WERI-Rb-1 (cell line): ENCODE measurements at places on chromosomes 4 and X.
A peak's percentile ranks its signal among the peaks of the same experiment; 100 is the strongest.

GRCh38 chr4:38920186-38920585 is 52.6 kb downstream of the FAM114A1 start:
- DNase-seq, result no peak

DNA sequence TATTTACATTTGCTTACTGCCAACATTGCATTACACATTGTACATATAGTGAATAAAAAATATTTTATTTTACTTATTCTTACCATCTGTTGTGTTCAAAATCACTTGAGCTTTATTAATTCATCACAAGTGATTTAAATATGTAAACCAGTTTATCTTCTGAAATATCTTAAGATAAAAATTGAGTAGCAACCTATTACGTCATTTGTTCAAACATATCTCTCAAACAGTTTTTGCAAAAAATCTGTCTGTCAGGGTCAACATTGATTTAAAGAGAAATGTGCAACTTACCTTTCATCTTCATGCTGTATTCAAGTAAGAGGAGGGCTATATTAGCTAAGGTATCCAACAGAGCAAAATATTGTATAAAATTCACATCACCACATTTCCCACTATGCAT is 610.1 kb downstream of the PCDH19 start:
- no peak for DNase-seq

DNA sequence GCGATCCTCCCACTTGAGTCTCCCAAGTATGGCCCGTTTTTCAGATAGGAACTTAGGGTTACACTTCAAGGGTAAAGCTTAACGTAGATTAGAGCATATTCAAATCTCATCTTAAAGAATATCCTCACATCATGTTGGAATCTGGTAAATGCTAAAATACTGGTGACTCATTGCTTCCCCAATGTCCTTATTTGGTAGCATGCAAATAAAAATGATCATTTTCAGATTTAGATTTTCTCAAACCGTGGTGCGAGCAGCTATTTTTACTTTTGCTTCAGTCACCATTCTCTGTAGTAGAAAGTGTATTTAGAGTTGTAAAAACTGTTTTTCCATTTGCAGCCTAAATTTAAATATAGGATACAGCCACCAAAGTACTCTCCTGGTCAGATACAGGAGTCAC is 101.5 kb upstream of the MAML3 start:
- no peak for DNase-seq

GRCh38 chr4:1770245-1770644 is 22.8 kb upstream of the FGFR3 start:
- peak; percentile 64 for DNase-seq

DNA sequence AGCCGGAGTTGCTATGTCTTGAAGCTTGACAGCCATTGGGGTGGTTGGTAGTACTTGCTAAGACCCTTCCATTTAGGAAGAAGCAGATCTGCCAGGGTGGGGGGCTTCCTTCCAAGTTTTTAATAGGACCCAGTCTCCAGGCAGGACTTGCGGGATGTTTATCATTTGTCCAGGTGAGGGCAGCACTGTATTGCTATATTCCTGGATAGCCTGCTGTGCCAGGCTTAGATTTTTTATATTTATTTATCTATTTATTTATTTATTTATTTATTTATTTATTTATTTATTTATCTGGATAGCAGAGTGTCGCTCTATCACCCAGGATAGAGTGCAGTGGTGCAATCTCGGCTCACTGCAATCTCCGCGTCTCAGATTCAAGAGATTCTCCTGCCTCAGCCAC is 87.4 kb upstream of the CT45A1 start:
- peak; percentile 13 for DNase-seq

DNA sequence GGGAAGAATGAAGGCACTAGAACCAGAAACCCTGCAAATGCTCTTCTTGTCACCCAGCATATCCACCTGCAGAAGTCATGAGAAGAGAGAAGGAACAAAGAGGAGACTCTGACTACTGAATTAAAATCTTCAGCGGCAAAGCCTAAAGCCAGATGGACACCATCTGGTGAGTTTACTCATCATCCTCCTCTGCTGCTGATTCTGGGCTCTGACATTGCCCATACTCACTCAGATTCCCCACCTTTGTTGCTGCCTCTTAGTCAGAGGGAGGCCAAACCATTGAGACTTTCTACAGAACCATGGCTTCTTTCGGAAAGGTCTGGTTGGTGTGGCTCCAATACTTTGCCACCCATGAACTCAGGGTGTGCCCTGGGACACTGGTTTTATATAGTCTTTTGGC is 181.7 kb downstream of the AR start:
- DNase-seq, result no peak

- DNase-seq, result no peak
These were observed 179.1 kb downstream of the BMPR1B start for GRCh38 chr4:94936854-94937253.

- peak; percentile 26 for DNase-seq
These were observed 55.3 kb downstream of the SOD3 start for GRCh38 chr4:24850674-24851073.

GRCh38 chr4:1730532-1731135 is 9.3 kb downstream of the TACC3 start:
- DNase-seq, result no peak

- no peak for DNase-seq
These were observed 429.8 kb downstream of the BCOR start for GRCh38 chrX:39667736-39668482.

DNA sequence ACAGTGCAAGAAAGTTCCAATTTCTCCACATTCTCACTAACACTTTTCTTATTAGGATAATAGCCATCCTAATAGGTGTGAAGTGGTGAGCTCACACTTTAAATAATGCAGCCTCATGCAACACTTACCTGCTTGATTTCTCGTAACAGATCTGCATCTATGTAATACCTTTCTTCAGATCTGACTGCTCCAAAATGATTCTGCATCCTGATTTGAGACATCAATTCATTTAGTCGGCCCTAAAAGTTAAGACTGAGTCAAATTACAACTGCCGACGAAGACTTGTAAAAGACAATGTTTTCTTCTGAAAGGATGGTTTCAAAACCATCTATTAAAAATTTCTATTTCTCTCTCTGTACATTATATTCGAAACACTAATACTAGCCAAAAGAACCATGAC is 30.7 kb downstream of the NUP54 start:
- no peak for DNase-seq

DNA sequence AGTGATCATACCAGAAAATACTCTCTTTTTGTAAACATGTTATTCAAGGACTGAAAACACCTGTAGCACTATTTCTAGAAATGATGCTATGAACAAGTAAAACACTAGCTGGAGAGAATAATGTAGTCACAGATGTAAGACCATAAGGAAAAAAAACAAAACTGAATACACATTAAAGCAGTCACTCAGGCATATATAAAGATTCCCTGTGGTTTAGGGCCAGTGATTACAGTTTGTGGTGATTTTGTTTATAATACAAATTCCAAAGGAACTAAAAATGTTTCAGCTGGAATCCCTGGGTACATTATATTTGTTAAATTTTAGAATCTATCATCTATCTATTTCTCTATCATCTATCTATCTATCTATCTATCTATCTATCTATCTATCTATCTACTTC is 777.8 kb upstream of the FRG1 start:
- DNase-seq, result no peak

GRCh38 chr4:53558065-53558801 is 33.1 kb downstream of the LNX1 start:
- peak; percentile 74 for DNase-seq

GRCh38 chr4:149574971-149575370 is 240.7 kb downstream of the IQCM start:
- DNase-seq, result no peak

DNA sequence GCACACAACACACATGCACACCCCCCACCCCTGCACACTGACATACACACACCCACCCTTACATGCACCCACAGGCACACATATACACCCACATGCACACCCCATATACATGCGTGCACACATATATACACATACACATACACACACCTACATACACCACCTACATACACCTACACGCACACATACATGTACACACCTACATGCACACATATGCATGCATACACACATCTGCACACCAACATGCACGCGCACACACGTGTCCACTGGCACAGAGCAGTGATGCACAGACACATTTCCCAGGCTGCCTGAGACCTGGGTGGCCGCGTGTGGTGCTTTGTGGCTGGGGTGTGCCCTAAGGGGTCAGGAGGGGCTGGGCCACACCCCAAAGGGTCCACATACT is 31.7 kb downstream of the FGFRL1 start:
- DNase-seq, result no peak

DNA sequence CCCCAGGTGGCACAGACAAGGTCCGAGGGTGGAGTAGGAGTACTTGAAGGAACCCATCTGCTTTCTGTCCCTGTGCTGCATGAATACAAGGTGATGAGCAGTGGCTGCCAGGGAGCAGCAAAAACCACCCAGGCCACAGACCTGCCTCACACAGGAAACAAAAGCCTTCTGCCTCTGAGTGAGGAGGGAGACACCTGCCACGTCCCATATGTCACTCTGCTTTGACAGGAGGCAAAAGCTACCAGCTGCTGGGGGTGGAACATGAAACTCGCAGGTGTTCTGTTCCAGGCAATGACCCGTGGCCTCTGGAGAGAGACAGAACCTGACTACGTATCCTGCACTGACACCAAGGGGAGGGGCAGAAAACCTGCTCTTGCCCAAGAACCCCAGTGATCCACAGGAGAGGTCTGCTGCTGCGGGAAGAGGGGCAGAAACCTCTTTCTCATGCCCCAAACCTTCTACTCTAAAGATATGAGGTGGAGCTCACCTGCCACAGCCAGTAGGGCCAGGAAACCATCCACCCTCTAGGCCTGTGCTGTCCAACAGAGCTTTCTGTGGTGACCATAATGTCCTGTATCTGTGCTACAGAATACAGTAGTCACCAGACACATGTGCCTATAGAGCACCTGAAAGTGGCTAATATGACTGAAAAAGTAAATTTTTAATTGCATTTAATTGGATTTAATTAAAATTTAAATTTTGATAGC is 172.9 kb downstream of the PRDM5 start:
- DNase-seq, result peak; percentile 42

- DNase-seq, result no peak
These were observed 81.9 kb downstream of the FHDC1 start for GRCh38 chr4:153018031-153018430.

GRCh38 chr4:143302536-143302935 is 34.1 kb upstream of the GAB1 start:
- DNase-seq, result no peak

GRCh38 chr4:80263541-80264351 is 2.7 kb upstream of the FGF5 start:
- no peak for DNase-seq

GRCh38 chr4:62360156-62360545 is 1160.0 kb downstream of the ADGRL3 start:
- DNase-seq, result no peak

DNA sequence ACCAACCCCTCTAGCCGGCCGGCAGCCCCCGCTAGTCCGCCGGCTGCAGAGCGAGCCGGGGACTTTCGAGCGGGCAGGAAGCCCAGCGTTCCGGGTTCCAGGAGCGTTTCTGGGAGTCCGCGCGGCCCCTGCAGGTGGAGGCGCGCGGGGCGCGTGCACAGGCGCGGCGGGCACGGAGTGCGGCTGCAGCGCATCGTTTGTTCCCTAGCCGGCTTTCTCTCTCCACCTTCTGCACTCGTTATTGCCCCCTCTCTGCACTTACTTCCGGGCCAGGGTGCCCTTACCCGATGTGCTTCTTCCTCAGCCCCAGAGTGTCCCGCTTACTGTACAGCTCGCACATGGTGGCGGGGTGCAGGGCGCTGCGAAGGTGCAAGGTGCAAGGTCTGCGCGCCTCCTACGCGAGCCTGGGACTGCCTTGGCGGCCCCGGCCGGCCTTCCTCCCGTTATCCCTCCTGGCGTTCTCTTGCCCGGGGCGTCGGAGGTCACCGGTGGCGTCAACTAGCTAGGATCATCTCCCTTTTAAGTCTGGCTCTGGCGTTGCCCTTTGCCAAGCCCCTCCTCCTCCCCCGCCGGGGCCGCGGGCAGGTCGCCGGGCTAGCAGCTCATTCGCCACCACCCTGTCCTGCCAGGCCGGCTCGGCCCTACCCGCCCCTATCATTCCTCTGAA is at the start of gene ETNPPL:
TSS of gene ETNPPL (minus strand) at position 495 of the 667 bp plus-strand sequence. CDS start at position 340, 155 bp downstream.
- peak; percentile 59 for DNase-seq

DNA sequence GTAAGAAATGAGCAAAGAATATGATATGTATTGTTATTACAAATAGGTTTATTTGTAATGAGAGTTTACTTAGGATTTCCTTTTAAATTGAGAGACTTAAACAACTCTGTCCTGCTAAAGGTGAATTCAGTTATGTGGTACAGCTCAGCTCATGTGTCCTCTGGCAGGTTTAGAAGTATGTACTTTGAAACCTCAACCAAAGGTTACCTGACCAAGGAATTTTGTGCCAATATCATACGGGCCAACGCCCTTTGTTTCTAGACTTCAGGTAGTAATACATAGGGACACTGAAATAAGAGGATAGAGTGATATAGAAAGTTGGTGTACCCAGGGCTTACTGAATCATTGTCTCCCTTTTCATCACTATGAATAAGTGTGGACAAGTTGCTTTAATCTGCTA is 25.7 kb downstream of the SLAIN2 start:
- DNase-seq, result no peak

DNA sequence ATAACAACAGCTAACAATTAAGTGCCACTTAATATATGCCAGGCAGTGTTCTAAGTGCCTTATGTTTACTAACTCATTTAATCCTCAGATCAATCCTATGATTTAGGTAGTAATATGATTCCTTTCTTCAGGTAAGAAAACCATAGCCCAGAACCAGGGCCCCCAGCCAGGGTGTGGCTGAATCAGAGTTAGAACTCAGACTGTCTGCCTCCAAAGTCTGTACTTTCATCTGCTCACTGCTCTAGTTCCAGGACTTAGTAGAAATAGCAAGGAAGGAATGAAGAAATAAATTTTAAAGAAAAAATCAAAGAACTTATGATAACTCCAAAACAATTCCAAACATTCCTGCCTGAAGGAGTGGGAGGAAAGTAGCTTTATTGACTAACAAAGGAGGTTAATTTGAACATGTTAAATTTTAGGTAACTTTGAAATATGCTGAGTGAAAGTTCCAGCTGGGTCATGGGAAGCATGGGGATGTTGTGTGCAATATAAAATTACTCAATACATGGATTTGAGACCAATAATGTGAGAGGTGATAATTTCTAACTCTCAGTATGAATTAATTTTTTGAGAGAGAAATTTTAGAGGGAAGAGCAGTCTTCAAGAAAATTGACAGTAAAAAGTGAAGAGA is 8.8 kb upstream of the ADH1C start:
- no peak for DNase-seq

DNA sequence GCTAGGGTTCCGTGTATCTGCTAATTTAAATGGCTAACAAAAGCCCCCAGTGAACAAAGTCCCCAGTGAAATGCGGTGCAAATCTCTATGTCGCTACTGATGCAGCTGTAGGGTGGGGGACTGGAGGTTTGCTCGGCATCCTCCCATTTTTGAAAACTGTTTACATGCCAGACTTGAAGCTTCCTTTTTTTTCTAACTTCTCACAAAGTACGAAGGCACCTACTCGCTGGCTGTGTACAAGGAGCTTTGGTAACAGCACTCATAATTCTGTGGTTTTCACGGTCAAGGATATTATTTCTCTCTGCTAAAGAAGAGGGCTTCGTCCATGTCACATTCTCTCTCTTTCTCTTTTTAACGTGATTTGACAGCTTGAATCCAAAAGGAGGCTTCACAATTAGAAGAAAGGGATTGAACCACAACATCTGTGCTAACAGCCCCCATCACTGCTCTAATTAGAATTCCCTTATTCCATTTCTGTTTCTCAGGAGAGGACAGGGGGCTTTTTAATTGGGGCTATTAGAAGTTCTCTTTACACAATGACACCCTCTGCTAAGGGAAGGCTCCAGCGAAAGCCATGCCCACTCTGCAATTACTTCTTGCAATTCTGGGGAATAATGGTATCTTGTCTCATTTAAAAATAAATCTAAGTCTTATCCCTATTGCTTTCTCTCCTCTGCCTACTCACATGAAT is 46.7 kb downstream of the TMEM156 start:
- DNase-seq, result no peak

- no peak for DNase-seq
These were observed 103.8 kb downstream of the MAPK10 start for GRCh38 chr4:86256086-86256485.
